Suppressor macrophage (primary cell): ENCODE measurements at places on chromosomes 13 and 19.

DNA sequence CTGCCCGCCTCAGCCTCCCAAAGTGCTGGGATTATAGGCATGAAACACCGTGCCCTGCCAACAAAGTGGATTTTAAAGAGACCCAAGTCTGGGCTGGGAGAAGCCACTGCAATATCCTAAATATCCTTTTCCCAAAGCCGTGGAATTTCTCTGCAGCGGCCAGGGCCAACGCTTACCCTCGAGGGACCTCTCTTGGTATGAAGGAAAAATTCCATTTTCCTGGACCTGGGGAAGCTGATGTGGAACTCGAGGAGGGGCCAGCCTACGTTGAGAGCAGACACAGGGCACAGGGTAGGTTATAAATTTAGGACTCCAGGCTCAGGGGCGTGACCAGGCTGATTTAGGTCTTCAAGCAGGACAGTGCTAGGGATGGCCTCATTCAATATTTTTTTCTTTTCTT, 17.7 kb upstream of the UPF1 start:
- DNase-seq = no peak

DNA sequence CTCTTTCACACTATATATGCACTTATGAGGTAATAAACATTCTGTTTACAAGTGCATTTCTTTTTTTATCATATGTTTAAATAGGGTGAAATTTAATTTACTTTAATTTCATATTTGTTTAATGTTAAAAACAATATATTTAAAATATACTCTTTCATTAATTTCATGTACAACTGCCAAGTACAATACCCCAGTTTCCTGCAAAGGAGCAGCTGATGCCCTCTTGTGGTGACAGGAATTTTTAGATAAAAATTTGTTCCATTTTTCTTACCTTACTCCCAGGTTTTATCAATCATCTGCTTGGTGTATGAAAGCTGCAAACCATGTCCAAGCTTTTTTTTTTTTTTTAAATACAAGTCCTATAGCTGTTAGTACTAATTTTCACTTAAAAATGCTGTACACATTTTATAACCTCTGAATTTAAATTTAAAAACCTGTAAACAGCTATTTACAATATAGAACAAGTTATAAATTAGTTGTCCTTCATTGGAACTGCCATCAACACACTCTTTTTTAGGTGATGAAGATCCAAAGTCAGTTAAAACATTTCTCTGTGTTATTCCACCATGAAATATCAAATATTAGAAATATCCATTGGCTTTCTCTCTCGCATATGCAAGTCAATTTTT, 4.9 kb downstream of the PCDH20 start:
- DNase-seq = peak; percentile 5

- DNase-seq = no peak
Measured at GRCh38 chr13:99226513-99226912, 25.9 kb downstream of the UBAC2 start.

DNA sequence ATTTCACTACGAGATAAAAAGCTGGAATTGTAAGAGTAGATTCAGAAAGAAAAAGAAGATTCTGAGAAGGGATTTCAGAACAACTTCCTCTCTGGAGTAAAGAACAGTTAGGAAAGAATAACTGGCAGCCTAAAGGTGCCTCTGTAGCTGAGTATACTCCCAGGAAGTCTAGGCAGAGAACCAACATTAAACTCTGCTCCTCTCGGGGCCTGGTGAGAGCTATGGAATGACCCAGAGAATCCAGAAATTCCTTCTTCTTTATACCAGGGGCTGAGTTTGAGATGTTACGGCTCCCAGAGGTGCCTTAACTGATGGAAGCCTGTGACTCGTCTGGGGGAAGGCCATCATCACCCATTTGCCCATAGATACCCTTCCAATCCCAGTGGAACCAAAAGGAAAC, 39.1 kb downstream of the FAM216B start:
- DNase-seq = no peak

GRCh38 chr19:50759886-50760285, 10.4 kb upstream of the GPR32 start:
- peak; percentile 16 for DNase-seq

DNA sequence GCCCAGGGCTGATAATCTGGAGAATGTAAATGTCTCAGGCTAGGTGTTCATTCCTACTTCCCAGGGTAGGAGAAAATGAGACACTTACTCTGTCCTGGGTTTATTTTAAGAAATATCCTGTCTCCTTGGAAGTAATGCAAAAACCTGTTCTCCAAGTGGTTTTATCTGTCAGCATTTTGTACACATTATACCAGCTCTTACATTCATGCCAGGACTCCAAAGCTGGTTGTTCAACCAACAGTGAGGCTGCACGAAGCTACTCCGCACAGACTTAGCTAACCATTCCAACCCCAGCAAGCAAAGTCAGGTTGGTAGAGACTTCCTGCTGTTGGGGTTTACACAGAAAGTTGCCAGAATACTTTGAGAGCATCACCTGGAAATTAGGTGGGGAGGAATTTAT, 55.6 kb downstream of the SLC7A1 start:
- no peak for DNase-seq

DNA sequence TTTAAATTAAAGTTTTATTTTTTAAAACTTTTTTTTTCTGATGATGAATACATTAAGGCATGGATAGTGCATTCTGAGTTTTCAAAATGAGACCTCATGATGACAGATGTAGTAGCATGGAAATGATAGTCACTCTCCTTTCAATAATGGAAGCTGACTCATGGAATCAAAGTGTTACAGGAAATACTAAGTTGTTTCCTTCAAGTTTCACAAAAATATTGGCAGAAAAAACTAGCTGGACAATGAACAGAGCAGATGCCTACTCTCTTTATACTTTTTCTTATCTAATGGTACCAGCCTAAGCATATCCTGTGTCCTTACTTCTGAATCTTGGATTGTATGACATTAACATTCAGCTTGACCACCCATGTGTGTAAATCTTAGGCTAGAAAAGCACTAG, 1337.3 kb downstream of the PCDH9 start:
- DNase-seq = no peak

DNA sequence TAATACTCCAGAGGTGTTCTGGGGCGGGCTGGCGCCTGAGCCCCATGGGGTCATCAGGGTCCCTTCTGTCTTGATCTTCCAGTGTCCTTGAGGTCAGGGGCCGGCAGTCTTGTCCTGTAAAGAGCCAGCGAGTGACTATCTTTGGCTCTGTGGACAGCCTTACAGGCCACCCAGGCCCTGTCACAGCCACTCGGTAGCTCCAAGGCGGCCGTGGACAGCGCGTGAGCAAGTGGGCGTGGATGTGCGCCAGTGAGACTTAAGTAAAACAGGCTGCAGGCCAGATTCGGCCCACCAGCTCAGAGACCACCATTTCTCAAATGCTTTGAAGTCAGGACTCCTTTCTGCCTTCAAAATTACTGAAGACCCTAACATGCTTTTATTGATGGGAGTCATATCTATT, 3.7 kb downstream of the ZNF444 start:
- no peak for DNase-seq

DNA sequence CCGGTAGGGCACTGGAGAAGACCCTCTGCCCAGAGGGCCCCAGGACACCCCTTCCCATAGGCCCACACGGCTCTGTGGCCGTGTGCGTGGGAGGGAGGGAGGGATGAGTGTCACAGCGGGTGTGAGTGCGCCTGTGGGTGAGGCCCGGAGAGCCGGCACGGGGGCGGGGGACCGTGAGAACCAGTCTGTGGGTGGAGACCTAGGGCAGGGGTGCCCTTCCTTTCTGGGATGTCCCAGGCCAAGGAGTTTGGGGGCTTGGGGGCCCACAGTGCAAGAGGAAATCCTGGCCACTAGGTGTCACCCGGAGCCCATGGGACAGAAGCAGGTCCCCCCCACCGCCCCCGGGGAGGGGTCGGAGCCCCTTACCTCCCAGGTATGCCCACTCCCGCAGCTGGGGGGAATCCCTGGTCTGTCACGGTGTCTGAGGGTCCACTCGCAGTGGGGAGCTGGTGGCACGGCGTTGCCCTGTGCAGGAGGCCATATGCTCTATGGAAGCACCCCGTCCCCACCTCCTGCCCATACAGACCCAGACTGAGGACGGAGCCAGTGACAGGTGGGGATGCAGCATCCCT, 16.0 kb upstream of the SLC7A10 start:
- peak; percentile 78 for DNase-seq

DNA sequence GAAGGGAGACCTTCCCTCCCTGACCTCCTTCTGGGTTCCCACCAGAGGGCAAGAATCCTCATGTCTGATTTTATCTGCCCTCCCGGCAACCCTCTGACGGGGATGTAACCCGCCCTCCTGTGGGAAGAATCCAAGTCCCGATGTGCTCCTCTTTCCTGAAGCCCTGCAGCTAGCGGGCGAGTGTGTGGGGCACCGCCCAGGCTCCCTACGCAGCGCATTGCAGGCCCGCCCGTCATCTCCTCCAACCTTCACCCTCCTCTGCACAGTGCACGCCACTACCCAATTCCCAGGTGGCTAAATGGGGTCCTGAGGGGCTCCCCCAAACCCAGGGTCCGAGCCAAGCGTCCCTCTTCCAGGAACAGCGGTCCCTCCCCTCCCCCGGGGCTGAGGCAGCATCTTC, 7.3 kb downstream of the LAIR1 start:
- no peak for DNase-seq

- DNase-seq = no peak
Measured at GRCh38 chr13:106336668-106337067, 198.8 kb downstream of the EFNB2 start.

DNA sequence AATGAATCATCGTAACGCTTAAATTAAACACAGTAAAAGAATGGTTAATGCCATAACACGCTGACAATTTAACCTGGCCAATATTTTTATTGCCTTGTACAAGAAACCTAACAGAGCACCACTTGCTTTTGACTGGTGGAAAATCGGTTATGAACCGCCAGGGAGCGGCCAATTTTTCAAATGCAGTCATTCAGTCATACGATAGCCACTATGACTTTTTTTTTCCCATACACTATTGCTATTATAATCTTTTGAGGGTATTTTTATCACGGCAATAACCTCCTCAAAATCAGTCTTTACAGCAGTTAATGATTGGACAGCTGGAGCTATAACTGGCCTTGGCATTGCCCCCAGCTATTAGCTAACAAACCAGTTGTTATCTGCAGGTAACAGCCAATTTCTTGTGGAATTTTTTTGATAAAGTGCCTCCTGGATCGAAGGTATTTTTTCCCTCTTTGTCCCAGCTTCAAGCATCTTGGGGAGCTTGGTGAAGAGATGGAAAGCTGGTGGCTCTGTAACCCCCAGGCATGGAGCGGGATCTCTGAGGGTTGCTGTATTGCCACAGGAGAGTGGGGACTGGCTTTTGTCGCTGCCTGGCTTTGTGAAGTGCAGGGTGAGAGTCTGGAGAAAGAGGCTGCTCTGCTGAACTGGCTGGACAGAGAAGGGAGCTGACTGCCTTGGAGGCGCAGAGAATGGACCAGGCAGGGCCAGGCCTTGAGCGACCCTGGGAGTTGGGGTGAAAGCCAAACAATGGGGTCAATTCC, 198.4 kb upstream of the ZNF536 start:
- DNase-seq = no peak

DNA sequence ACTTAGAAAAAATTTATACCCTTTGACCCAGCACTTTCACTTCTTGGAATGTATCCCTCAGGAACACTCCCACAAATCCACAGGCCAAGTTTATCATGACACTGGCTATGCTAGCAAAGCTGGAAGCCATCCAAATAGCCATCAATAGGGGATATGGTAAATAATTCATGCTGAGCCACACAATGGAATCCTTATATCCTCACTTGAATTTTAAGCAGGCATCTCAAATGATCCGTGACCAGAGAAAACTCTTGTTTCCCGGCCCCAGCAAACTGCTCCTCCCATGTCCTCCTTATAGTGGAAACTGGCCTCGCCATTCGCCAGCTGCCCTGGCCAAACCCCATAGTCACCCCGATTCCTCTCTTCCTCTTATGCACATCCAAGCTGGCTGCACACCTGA, 37.6 kb downstream of the GRIK5 start:
- DNase-seq = no peak

GRCh38 chr13:26020891-26021290, 30.9 kb downstream of the SHISA2 start:
- DNase-seq = no peak

- peak; percentile 50 for DNase-seq
Measured at GRCh38 chr13:109785892-109786450, 412 bp downstream of the IRS2 start.

GRCh38 chr13:98480915-98481877, 95.7 kb downstream of the STK24 start:
- no peak for DNase-seq

- no peak for DNase-seq
Measured at GRCh38 chr13:73063166-73063565, 4.4 kb downstream of the KLF5 start.

- no peak for DNase-seq
Measured at GRCh38 chr13:43551897-43552456, 234.8 kb downstream of the ENOX1 start.

GRCh38 chr13:24652359-24652758, 27.8 kb upstream of the ATP12A start:
- peak; percentile 16 for DNase-seq
